ENCODE measurements at places on chromosomes 5 and 9.

DNA sequence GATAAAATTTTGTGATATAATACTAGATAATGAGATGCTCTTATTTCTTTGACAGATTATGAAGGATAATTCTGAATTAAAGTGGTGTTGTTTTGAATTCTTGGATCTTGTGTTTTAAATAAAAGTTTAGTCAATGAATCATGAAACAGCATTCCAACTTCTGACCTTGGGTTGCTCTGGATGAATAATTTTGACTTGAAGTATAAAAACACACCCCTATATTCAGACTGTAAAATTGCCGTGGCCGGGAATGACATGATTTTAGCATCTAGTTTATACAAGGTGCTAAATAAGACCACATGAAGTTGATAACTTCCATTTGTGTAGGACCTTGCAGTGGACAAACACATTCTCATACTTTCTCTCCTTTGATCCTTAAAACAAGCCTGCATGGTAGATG, 67.2 kb upstream of the DAP start:
- DNase-seq, result no peak

- DNase-seq, result no peak
Observed at GRCh38 chr9:137703842-137704508, 85.2 kb downstream of the EHMT1 start.

DNA sequence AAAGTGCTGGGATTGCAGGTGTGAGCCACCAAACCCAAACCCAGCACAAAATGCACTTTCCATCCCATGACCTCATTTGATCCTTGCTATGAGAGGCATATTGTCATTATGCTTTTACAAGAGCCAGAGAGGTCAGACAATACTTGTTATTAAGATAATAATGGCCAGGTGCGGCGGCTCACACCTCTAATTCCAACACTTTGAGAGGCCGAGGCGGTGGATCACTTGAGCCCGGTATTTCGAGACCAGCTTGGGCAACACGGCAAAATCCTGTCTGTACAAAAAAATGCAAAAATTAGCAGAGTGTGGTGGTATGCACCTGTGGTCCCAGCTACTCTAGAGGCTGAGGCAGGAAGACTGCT, 55.9 kb upstream of the IL17B start:
- DNase-seq, result no peak

DNA sequence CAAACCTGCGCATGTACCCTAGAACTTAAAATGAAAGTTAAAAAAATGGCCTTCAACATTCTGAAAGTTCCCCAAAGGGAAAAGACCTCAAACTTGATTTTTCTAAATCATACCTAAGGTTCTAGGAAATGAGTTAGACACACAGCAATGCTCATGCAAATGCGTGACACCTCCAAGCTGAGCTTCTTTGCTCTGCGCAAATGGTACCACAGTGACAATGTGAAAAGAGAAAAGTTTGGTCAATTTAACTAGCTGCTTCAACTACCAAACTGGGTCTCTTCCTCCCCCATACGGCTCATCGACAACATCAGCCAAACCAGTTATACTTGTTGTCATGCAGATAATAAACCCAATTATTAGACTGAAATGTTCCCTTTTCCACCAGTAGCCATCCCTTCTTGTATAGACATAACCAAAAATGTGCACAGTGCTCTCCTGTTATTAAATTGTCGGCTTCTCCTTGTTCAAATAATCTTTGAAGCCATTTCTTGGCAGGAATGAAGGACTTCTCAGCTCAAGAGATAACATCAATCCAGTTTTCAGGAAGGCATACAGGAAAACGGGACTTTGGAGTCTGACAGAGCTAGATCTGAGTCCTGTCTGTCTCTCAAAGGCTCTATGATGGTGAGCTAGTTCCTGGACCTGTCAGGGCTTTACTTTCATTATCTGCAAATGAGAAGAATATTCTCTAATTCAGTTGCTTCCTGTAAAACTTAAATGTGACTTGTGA, 185.6 kb upstream of the NR3C1 start:
- no peak for DNase-seq

- no peak for DNase-seq
Observed at GRCh38 chr9:6973762-6974161, 216.0 kb downstream of the KDM4C start.

DNA sequence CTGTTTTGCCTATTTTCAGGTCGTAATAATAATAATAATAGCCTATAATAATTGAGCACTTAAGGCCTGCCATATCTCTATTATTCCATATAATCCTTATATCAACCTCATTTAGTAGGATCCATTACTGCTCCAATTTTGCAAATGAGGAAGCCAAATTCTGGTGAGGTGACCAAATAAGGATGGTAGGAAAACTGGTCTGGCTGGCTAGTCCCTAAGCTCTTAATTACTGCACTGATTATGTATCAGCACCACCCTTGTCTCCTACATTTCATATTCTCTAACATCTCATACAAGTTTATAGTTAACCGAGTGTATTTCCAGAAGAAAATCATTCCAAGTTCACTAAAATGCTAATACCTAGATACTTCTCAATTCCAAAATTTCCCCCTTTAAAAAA, 166.5 kb upstream of the RGMB start:
- DNase-seq, result no peak

DNA sequence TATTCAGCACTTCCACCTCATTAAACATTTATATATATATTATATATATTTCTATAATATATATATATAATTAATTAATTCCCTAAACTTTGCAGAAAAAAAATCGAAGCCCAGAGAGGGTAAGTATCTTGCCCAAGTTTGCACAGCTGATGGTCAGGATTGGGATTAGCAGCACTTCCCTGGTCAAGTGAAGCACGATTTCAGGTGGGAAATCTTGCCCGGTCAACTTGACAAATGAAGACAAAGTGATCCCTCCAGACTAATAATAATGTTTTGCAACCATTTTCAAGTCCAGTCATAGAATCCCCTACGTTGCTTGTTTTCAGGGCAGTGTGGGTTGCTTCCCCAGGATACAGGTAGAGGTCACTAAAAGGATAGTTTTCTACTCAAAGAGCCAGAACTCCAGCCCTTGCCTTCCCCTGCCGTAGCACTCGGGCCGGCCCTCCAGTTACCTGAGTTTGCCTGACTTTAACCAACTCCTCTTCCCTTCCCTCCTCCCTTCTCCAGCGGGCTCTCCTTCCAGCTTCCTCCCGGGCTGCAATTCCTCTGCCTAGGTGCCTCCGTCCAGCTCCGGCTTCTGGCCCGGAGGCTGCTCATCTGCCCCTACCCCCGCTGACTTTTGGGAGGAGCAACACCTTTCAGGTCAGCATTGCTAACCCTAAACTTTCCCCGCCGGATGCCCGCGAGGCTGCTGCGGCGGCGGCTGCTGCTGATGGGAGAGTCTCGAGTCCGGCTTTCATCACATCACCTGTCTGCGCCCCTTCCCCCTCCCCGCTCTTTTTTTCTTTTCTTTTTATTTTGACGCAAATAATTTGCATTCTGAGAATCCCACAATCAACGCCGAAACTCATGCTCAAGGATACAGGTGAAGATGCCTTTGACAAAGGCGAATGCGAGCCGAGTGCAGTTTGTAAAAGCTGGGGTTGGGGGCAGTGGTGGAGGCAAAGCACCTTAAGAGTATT, 930 bp downstream of the PRLR start:
- DNase-seq, result no peak

DNA sequence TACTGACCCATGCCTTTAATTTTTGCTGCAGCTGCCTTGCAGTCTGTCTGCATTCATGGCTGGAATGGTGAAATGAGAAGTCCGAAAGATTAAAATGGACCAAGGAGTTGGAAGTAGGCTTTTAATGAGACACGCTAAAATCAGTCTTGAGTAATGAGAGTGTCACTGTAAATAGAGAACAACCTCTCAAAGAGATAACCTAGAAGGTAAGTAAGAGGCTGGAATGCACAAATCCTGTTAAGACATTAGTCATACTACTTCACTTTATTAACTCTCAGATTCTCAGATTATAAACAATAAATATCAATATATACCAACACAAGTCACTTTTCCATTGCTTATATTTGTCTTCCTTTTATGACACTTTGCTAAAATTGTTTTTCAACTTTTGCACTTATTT, 880.6 kb upstream of the C9orf72 start:
- no peak for DNase-seq

DNA sequence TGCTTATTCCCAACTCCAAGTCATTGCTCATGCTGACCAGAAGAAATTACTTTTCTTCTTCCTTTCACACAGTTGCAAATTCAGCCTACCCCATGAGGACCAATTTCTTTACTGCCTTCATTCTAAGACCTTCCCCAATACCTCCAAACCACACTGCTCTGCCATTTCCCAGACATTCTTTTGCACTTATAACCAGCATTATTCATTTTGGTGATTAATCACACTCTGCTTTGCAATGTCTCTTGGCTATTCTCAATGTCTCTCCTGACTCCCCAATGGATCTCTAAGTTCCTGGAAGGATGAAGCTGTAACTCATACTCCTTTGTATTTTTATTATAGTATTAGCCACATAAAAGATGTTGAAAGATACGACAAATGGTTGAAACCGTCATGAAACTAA, 105.7 kb upstream of the RANBP3L start:
- no peak for DNase-seq

GRCh38 chr9:122356627-122357026, 14.2 kb upstream of the PTGS1 start:
- no peak for DNase-seq

DNA sequence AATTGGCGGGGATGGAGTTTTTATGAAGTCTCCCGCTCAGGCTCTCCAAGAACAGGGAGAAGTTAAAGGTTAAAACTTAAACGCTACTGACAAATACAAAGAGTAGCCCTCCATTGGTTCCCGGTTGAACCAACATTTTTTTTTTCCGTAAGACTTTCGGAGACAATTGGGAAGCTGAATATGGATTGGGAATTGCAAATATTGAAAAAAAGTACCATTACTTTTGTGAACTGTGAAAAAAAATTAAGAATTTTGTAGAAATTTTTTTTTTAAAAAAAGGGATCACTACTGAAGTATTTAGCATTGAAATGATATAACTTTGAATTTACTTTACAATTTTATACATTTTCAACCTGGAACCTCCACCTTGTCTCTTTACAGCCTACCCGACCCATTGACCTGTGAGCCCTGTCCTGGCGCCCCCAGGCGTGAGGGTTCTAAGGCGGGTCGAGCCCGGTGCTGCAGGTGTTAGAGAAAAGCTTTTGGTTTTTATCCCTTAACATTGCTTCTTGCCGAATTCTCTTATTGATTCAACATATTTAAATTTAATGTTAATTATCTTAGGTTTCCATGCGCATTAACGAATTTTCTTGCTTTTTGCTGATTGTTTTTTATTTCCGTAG, 448 bp upstream of the ZNF782 start:
- DNase-seq, result no peak

DNA sequence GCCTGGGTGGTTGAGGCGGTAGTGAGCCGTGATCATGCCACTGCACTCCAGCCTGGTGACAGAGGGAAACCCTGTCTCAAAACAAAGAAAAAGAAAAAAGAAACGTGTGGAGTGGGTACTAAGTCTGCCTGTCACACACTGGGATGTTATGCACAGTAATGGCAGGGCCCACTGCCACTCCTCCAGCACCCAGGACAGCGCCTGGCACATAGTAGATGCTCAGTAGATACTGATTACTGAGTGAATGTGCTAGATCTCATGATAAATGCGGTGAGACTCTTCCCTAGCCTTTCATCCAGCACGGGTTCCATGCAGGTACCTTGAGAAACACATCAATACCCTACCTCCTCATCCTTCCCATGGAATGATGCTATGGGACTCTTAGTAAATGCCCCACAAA, 87.4 kb upstream of the HSPA9 start:
- DNase-seq, result no peak

- DNase-seq, result no peak
Observed at GRCh38 chr5:64838376-64838775, 69.6 kb downstream of the CWC27 start.

GRCh38 chr9:70113403-70114022, 69.9 kb downstream of the MAMDC2 start:
- no peak for DNase-seq

GRCh38 chr9:76357555-76357954, 36.7 kb downstream of the RFK start:
- DNase-seq, result no peak

- no peak for DNase-seq
Observed at GRCh38 chr5:134133188-134133994, 18.9 kb downstream of the TCF7 start.

DNA sequence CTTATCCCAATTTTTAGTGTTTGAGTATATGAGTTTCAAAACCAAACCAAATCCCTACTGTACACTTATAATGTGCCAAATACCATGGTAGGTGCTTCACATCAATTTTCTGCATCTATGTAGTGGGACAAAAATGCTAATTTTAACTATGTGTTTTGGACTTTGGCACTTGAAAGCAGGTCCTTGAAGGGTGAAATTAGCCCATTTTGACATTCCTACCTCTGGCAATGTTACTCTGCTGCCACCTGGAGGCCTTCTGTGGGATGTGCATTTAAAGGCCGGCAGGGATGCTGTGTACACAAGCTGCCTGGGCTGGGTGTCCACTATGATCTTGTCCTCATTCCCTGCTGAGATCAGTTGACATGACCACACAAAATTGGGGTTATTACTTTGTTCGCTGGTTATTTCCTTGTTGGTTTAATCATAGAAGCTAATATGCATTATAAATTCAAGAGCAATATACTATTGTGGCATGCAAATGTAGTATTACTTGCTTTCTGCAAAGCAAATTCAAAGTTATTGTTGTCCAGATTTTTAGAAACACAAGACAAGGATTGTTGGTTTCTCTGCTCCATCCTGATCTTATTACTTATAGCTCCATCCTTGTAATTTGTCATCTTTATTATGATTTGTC, 166.8 kb downstream of the ARHGEF28 start:
- DNase-seq, result peak; percentile 26

GRCh38 chr5:147691130-147691529, 91.4 kb downstream of the JAKMIP2 start:
- DNase-seq, result no peak

DNA sequence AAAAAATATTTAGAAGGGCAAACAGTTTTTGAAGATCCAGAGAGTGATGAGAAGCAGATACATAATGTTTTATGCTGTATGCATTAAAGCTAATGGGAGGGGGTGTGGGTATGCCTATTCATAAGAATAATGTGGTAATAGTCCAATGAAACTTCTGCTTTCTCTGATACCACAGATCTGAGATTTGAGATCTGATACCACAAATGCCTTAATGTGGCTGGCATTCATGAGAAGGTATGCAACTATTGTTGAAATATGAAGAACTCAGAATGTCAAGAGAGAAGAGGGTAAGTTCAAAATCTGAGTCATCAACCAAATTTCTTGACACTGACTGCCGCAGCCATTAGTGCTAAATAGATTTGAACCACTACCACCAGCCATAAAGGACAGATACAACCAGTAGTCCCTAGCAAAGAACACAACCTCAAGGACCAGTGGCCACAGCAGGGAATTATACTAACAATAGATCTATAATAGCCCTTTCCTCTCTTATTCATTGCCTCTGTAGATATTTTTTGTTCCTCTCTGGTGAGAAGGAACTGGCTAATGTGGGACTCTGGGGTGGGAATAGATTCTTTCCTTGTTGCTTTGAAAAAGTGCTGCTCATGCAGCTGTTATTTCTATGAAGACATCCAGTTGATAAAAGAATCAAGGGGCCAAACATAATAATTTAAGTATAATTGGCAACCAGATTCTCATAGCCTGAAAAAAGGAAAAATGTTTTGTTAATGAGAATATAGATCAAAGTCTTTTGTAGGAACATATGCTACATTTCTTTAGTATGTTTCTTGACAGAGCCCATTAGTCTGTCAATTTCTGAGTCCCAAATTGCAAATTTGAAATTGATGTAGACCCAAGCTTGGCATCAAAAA, 256.5 kb upstream of the ZNF608 start:
- no peak for DNase-seq

GRCh38 chr9:137411645-137412380, 11.1 kb downstream of the EXD3 start:
- DNase-seq, result no peak
